ENCODE measurements at places on chromosomes 1 and 21.

- DNase-seq, result no peak
Measured at GRCh38 chr1:220991959-220992704, 112.9 kb downstream of the HLX start.

DNA sequence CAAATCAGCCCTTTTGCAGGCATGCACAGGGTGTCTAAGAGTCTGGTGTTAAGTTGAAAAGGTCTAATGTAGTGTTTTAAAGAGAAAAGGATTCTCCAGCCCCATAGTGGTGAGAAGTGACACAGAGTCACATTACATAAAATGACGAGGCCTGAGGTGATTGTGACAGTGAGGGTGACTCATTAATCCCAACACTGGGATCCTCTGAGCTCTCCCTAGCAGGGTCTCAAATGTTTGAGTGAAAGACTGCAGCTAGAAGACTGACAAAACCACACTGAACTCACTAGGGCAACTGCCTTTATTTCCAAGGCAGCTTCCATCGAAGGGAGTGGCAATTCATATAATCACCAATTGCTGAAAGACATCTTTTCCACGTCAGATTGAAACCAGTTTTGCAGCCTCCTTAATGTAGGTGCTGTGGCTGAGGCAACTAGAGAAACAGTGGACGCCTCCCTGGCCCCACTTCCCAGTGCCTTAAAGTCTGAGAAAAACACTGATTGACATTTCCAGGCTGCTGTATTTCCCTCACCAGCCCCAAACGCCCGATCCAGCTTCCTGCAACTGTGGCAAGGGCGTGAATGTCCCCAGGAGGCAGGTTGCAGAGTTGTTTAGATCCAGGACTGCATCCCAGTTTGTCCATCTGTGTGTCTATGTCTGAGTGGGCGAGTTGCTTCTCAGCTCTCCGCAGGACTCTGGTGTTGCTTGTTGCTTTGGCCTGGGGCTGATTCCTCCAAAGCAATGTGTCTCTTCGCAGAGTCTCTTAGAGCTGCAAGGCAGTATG, 81.4 kb downstream of the RUNX1 start:
- peak; percentile 89 for DNase-seq

- peak; percentile 68 for DNase-seq
Measured at GRCh38 chr1:43274125-43274803, 4.5 kb downstream of the TMEM125 start.

DNA sequence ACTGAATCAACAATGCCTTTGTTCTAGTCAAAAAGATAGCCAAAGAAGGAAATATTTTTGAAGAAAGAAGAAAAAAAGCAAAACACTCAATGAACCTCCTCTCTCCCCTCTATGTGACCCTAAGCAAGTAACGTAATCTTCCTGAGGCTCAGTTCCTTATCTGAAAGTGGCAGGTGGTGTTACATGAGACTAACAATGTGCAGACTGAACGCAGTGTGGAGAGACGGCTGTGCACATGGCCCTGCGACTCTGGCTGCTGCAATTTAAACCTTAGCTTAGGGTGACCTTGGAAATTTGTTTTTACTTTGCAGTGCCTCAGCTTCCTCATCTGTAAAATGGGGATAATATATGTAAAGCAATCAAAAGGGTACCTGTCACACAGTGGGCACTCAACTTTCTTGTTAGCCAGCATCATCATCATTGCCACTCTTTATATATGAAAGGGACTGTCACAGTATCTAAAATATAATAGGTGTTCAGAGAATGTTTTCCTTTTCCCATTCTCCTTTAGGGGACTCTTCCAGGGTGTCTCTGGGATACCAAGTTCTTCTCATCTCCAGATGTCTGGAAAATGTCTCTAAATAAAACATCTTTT, 100.1 kb upstream of the JUN start:
- DNase-seq, result peak; percentile 48

DNA sequence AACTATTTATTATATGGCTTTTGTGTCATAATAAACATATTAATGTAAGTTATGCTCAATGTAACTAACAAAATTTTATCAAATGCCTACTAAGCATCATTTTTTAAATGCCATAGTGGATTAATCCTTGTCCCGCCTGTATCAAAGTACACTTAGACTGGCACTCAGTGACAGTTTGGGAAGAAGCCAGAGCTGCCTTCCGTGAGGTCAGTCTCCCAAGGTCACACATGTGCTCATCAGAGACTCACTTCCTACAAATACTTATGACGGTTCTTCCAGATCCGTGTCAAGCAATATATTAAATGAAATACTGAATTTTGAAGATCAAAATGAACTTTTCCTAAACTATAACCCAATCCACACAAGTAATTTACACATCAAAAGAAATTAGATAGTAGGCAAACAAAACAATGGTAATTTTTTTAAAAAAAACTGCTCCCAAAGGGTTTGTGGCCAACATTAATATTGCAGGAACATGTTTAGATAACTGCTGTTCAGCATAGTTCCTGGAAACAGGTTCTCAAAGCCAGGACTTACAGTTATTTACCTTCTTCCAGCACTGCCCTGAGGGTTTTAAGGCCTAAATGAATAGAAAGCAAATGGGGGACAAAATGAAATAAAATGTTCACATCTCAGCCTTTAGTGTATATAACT, 27.2 kb downstream of the WLS start:
- no peak for DNase-seq

- DNase-seq, result no peak
Measured at GRCh38 chr1:93958726-93959100, 49.5 kb upstream of the GCLM start.

DNA sequence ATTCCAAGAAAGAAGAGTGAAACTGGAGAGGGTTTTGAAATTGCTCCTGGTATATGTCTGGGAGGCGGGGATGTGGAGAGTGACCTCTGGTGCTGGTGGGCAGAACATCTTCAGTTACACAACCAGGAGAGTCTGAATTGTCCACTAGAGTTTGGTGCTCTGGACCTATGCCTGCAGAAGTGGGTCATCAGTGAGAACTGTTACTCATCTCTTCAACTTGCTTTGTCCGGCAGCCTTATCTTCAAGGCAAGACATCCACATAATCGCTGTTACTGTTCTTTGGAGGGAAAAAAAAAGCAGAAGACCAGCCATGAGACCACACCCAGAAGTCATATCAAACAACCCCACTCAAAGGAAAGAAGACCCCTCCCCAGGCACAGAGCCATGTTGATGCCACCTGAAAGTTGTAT, 14.9 kb downstream of the SH2D1B start:
- no peak for DNase-seq

GRCh38 chr1:211903490-211904245, 73.1 kb upstream of the LPGAT1 start:
- no peak for DNase-seq

DNA sequence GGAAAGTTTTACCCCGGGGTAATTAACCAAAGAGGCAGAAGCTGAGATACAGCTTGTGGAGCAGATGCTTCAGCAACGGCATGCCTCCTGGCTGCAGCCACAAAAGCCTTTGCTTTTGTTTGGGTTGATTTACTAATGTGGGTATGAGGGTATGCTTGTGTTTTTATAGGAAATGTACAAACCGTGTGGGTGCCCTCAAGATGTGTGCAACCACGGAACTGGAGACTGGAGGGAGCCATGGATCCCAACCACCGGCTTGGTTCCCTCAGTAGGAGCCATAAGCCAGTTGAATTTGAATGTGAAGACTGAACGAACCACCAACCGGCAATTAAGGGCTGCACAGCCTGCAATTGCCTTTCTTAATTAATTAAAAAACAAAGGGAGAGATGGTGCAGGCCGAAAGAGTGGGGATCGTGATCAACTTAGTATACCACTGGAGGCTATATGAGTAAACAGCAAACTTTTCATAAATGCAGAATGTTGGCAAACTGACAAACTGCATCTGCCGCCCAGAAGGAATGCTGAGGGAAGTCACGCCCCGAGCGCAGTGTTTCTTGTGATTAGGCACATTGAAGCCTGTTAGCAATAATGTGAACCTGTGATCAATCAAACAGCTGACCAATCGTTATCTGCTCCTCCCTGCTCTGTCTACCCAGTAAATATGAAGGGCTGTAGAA, 104.1 kb downstream of the DISP1 start:
- no peak for DNase-seq

GRCh38 chr1:212680680-212681389, 18.8 kb downstream of the BATF3 start:
- peak; percentile 88 for DNase-seq

DNA sequence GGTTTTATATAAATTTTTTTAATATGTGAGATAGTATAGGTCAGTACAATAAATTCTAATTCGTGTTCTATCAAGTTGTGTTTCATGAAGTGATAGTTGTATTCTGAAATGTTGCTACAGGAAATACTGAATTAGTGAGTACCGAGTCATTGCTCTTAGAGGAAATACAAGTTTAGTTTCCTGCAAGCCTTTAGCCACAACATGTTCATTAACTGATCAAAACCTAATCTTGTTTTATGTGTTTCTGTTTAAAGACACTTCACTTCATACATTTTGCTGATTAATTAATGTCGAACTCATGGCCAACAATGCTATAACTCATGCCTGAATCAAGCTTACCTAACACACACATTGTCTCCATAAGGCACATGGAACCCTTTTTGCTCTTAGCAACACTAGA, 43.6 kb downstream of the LRRC7 start:
- no peak for DNase-seq

- DNase-seq, result no peak
Measured at GRCh38 chr1:30872948-30873263, 35.7 kb downstream of the SDC3 start.

GRCh38 chr1:59107516-59107915, 189.4 kb upstream of the FGGY start:
- no peak for DNase-seq

- no peak for DNase-seq
Measured at GRCh38 chr1:184908506-184908905, 65.8 kb downstream of the NIBAN1 start.

DNA sequence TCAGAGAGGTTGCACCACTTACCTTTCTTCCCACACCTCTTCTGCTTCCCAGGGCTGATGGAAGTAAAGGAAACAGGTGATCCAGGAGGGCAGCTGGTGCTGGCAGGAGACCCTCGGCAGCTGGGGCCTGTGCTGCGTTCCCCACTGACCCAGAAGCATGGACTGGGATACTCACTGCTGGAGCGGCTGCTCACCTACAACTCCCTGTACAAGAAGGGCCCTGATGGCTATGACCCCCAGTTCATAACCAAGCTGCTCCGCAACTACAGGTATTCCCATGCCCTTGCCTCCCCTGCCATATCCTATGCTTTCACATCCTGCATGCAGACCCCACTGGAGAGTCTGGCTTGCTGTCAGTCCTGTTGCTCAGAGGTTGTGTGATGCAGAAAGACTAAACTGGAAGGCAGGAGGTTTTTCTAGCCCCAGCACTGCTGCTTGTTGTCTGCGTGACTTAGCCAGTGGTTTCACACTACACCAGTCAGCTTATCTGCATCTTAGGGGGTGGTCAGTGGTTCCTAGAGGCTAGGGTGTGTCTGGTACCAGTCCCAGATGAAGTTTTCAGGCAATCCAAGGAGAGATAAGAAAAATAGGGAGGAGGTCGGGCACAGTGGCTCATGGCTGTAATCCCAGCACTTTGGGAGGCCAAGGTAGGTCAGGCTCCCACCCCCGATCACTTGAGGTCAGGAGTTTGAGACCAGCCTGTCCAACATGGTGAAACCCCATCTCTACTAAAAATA, 10.2 kb downstream of the RHOC start:
- no peak for DNase-seq

DNA sequence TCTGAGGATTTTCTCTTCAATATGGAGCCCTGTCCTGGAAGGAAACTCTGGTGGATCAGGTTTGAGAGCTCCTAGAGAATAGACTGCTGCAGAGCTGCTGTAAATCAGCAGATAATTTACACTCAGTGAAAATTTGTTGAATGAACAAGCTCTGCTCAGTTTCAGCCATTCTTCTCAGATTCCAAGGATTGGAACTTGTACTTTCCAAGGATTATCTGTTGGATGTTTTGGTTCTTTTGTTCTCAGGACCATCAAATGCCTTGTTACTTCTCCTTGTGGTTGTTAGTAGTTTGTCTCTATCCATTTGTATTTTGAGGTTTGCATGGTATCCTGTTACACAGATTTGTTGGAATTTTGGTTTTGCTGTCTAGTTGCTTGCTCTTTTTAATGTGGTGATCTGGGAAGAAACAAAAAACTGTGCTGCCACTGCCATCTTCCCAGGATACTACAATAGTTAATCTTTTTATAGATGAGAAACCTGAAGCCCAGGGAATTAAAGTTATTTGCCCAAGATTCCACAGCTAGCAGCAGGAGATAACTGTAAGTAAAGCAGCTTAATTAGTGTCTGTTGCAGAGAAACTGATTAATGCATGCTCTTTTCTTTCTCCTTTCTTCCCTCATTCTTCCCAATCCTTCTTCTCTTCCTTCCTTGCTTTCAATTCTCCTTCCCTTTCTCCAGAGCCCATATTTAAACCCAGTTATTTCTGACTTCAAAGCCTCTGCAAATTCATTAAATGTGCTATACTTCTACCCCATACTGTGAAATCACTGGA, 21.7 kb upstream of the KIFAP3 start:
- DNase-seq, result no peak

GRCh38 chr1:232844791-232845190, 39.6 kb downstream of the MAP10 start:
- DNase-seq, result no peak

- peak; percentile 89 for DNase-seq
Measured at GRCh38 chr1:31954607-31955283, 16.6 kb upstream of the PTP4A2 start.

DNA sequence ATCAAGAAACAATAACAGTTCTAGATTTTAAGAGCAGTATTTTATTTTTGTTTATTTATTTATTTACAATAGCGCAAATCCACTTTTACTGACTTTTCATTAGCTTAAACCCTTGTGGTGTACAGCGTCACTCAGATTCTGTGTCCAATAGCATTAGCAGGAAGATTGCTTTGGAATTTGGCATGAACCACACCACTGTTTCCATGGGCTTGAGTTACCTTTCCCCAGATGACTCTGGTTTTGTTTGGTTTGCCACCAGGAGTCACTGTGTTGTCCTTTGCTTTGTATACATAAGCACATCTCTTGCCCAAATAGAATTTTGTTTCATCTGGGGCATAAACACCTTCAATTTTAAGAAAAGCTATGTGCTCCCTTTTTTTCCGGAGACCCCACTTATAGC, 25.9 kb upstream of the SNRPE start:
- no peak for DNase-seq

DNA sequence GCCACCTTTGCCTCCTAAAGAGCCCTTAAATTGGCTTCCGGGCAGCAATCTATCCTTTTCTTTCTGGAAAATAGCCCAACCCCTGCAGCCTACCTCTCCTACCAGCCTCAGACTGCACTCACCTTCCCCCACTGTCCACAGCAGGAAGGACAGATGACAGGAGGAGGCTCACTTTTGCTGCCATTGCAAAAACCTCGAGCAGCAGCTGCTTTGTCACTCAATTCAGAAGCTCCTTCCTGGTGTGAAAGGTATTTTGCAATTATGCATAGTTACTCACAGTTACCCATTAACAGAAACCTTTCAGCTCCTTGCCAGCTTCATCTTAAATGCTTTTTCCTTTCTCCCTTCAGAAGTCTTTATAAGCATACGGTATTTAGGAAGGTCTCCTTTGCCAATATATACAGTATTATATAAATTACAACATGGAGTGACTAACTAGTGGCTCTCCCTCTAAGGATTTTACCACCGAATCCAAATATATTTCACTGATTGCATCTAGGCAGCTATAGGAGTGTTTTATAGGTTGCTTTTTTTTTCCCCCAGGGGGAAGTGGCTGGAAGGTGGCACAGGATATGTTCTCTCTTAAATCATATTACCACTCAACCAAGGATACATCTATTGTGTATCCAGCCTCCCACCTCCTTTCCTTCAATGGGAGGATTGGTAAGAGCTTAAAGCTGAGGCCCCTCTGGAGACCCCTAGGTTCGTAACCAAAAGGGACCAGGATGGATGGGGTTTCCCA, 142.1 kb upstream of the IPO9 start:
- DNase-seq, result peak; percentile 3

GRCh38 chr1:112048421-112048820, 59.0 kb upstream of the KCND3 start:
- no peak for DNase-seq

All from CD14-positive monocyte (primary cell).